HuH-7.5 (cell line): ENCODE measurements at places on chromosomes 2 and 18.

DNA sequence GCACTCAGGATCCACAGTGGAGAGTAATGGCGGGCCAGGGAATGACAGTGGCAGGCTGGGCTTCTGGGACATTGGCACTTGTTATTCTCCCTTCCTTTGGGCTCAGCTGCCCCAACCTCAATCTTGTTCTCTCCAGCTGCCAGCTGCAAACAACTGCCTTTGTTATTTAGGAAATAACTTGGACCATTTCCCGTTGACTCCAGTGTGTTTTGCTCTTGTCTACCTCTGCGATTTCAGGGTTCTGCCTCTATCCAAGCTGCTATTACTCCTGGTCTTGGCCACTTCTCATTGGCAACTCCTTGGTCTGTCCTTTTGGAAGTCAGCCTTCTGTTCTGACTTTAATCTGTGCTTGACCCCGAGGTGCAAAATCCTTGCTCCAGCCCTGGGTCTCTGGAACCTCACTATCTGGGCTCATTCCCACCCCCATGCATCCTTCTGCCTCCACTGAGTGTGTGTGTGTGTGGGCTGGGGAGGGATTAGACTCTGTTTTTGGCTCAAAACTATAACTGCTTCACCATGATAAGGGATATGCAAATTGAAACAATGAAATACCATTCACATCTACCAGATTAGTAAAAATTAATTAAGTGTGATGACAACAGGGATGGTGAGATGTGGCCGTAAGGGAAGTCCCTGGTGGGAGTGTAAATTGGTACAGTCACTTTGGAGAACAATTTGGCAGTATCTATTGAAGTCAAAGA is 134.1 kb upstream of the CXCR4 start:
- DNase-seq, result no peak

DNA sequence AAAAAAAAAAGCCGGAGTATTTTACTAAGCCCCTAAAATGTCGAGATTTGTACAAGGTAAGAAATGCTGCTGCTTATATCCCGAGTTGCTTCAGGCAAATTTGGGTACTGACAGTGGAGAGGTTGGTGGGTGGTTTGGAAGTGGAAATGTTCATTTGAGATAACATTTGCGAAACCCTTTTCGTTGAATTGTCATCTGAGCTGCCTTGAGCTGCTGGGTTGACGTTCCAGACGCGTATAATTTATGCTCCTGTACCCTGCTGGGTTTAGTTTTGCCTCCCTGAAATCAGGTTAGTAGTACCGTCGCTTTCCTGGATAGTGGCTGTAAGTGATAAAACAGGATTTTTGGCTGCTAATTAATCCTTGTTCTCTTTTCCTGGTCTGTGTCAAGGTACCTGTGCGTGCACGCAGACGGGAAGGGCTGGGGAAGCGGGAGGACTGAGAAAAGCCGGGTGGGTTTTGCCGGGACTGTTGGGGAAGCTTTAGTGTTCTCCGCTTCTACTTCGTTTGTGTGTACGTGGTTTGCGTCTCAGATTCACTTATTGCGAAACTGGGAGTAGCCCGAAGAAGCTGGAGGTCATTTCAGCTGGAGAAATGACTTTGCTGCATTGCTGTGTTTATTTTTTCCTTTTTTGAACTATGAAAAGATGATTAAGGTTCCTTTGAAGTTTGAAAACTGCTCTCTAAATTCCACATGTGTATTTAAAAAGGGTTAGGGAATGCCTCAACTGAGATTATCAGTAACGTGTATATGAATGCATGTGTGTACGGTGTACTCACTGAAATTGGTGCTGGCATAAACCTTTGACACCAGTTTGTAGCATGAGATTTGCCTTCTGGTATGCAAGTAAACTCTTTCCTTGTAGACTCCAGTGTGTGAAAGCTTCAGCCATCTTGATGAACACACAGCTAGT is 709 bp downstream of the UGP2 start:
- no peak for DNase-seq

DNA sequence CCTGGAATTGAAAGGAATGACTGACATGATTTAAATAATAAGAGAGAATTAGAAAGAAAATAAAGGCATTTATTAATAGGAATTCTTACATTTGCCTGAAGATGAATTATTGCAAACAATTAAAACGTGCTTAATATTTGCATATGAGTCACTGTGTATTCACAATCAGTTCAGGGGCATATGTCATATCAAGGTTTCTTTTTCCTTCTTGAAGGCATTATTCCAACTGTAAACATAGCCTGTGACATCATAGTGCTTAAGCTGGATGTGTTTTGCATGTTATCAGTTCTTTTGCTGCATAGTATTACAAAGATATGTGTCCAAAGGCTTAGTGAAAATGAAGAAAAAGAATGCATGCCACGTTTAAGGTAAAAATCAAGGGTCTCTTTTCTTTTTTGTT is 80.8 kb downstream of the MEIS1 start:
- DNase-seq, result no peak

- no peak for DNase-seq
These were observed 1.1 kb downstream of the SCG2 start for GRCh38 chr2:223601018-223601417.

DNA sequence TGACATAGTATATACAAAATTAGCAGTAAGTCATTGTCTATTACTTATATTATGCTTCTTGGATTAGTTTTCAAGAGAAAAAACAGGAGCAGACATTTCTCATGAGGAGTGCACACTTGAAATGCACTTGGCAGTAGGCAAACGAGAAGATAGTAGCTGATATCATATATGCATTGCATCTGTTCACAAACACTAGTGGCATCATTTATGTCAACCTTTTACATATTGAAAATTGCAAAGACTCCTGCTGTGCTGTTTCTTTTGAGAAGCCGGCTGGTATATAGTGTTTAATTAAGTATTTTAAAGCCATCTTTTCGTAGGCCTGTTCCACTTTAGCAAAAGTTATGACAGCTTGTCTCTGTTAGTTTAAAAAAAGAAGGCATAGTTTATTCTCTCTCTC is 58.4 kb upstream of the SLC8A1 start:
- no peak for DNase-seq

- no peak for DNase-seq
These were observed 6.2 kb upstream of the EFR3B start for GRCh38 chr2:25035537-25036220.

DNA sequence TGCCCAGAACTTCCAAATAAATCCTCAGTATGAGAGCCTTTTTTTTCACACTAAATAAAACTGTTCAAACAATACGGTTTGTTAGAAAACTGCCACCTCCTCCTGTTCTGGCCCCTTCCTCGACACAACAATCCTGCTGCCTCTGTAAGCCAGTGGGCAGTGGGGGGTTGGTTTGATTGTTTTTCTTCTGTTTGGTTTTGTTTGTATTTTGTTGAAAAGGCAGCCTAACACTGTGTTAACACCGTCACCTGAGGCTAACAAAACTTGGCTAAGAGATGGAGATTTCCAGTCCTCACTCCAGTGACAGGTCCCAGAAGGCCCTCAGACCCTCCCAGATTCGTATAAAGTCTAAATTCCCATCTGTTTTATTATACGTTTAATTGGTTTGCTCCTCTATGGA is 402.1 kb downstream of the ZNF521 start:
- no peak for DNase-seq

DNA sequence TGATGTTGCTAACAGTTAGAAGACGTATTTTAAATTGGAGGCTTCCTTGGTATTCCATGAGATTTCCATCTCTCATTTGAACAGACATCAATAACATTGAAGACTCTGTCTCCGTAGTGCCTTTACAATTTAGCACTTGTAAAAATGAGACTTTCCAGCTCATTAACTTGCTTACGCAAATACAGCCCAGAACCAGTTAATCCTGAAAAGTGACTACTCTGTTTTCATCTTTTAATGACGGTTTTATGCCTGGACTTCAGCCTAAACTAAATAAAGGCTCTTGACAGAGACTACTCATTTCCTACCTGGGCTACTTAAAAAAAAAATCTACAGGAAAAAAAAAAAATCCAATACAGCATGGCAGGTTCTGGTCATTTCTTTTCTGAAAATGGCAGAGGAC is 148.6 kb downstream of the LRATD1 start:
- no peak for DNase-seq

- DNase-seq, result no peak
These were observed 8.5 kb upstream of the ATP8B1 start for GRCh38 chr18:57811477-57812125.

DNA sequence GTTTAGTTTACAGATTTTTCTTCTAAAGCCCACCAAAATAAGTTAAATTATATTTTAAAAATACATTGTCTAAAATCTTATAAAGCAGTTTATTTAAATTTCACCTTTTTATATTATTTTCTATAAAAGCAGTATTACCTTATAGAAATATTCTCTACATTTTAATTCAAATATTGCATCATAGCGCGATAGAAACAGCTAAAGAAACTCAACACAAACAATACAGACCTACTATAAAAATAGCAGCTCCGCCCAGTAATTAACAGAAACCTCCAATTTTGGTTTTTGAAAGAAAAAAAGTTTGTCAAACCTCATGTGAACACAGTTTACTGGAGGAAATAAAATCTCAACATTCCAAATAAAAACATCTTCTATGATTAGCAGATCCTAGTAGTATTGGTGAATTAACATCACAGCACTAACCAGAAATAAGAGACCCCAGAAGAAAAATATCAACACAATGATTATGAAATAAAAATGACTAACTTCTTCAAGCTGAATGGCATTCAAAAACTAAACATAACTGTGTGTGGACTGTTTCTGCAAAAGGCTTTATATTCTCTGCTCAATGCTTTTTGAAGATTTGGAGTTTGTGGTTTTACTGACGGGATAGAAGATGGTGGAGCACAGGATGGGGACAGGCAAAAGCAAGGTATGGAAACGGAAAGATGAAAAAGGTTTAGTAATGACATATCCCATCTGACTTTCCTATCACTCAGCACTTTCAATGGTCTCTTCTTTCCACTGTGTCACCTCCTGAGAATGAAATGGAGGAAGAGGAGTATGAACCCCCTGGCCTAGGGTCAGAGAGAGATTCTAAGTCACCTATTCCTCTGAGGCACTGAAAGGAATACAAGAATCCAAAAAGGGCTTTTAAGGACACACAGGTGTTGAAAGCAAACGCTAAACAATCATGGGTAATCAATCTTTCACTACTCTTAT is 17.5 kb downstream of the MAP4K3 start:
- DNase-seq, result no peak

DNA sequence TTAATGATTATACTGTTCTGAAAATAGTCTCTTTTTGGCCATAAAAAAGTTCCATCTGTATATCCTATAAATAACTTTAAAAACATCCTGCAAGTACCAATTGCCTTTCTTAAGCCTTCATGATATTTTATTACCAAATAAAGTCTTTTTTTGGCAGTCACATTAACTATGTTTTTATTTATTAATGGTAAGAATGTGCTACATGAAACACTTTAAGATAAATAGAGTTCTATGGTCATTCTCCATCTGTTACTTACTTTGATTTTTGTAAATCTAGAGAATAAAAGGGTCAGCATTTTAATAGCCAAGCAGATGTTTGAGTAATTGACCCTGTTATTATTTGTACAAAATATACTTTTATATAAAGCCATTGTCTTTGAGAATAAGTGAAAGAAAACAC is 52.6 kb downstream of the LCLAT1 start:
- no peak for DNase-seq

DNA sequence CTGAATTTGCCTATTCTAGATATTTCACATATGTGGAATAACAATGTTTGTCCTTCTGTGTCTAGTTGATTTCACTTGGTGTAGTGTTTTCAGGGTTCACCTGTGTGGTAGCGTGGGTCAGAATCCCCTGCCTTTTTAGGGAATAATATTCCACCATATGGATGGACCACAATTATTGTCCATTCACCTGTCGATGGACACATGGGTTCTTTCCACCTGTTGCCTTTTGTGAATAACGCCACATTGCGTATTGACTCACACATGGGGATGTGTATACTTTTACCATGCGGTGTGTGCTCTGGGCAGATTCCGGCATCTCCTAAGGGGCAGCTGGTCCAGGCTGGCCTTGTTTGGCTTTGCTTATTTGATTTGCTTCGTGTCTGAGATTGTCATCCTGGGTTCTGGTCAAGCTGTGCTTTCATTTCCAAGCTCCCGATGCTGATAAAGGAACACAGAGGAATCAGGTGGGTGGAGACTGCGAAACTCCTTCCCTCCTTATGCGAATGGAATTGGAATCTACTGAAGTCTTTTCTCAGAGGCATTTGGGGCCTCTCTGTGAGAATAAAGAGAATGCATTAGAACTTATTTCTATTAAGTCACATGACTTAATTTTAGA is 18.9 kb upstream of the ALLC start:
- DNase-seq, result no peak

DNA sequence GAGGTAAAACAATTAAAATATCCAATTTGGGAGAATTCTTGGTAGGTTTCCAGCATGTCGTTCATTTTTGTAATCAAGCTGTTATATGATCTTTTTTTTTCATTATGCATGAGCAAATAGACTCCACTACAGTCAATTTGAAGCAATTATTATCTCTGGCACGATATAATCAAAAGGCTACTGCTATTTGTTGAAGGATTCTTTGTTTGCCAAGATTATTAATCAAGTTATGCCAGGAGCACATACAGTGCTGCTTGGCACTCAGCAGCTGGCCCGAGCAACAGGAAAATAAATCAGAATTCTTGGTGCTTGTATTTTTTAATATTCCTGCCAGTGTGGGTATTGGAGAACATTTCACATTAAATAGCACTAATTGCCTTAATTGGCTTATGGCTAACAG is 279.5 kb downstream of the RND3 start:
- DNase-seq, result no peak

GRCh38 chr18:21769206-21769605 is 28.6 kb downstream of the MIB1 start:
- no peak for DNase-seq

- no peak for DNase-seq
These were observed 116.3 kb downstream of the ZNF532 start for GRCh38 chr18:58980991-58981390.

GRCh38 chr2:229780856-229781773 is 66.8 kb upstream of the DNER start:
- DNase-seq, result peak; percentile 19

GRCh38 chr2:26637811-26638310 is 3.3 kb downstream of the CIB4 start:
- DNase-seq, result no peak

GRCh38 chr2:66041902-66042657 is 392.8 kb upstream of the MEIS1 start:
- no peak for DNase-seq

DNA sequence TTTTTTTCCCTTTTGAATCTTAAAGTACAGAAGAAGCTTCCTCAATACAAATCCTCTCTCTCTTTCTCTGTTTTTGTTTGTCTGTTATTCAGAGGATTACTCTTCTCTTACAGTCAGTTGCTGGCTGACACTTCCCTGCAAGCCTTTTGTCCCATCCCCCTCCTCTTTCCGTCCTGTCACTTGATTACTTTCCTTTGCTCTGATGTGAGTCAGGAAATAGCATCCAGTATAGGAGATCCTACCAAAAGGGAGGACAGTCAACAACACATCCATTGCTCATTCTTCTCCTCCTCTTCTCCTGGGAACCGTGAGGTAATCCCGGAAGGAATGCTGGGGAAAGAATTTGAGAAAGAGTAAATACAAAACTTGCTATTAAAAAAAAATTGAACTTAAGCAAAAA is 79.3 kb upstream of the SCN7A start:
- DNase-seq, result no peak

GRCh38 chr18:37705016-37705415 is 139.4 kb upstream of the CELF4 start:
- DNase-seq, result no peak
